ENCODE measurements at places on chromosomes 1 and 21.

GRCh38 chr1:205449750-205450443 is 5.9 kb downstream of the BLACAT1 start:
- DNase-seq: no peak

DNA sequence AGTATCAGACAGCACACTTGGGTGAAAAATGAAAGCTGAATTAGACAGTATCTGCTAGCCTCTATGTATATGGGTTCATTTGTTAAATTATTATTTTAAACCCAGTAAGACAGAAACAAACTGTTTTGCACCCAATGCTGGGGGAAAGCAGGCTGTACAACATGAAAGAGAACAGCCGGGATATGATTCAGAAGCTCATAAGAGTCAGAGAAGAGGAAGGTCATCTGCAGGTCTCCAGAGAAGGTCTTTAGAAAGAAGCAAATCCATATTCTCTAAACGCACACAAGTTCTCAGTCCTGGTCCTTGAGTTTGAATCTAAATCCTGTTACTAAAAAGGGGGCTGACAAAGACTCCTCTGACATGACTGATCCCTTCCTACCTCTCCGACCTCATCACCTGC is 155.1 kb downstream of the SIPA1L2 start:
- no peak for DNase-seq

DNA sequence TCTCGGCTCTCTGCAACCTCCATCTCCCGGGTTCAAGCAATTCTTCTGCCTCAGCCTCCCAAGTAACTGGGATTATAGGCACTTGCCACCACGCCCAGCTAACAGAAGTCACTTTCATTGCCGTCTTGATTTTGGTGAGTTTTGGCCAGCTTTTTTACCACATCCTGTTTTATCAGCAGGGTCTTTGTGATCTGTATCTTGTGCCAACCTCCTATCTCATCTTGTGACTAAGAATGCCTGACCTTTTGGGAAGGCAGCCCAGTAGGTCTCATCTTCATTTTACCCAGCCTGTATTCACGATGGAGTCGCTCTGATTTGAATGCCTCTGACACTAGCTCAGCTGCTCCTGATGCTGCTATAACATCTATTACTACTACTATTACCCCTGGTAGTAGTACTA is 46.8 kb upstream of the BARHL2 start:
- no peak for DNase-seq

DNA sequence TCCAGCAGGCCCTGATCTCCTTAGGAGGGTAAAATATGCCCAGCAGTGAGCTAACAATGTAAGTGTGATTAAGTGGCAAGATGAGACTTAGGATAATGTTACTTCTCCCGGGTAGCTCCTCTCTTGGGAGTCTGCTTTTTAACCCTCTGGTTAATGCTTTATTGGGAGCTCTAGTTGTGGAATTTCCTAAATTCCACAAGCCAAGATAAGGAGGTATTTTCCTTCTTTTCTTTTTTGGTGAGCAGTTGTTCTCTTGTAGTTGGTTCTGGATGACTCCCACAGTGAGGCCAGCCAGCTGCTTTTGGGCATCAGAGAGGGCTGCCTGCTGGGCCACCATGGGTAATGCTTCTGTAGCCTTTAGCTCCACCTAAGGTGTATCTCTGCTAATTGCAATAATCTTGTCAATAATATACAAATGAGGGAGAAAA is 19.3 kb downstream of the C1orf52 start:
- no peak for DNase-seq
